ENCODE measurements at places on chromosomes 5 and 9. TPM values are rescaled to one million over a fixed set of nuclear protein-coding genes. Genes with fewer than 3 reads are reported as not detected.

- no peak for DNase-seq
Measured at GRCh38 chr5:173920024-173920753, 32.0 kb downstream of the CPEB4 start.

DNA sequence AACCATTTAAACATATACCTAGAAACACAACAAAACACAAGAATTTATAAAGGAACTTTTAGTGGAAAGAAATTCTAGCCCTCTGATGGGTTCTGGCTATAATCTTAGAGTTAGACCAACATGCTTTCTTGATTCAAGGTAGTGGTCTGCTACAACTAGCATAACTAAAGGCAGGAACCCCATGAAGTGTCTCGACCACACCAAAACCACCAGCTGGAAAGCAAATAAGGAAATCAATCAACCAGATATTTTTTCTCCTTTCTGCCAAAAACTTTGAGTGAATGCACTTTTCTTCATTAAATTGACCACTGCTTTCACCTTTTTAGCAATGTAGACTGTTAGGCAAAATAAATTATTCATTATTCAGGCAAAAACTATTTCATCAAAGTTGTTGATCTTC, 346.4 kb downstream of the EBF1 start:
- no peak for DNase-seq

- no peak for DNase-seq
Measured at GRCh38 chr5:54894957-54895815, 90.2 kb downstream of the ESM1 start.

DNA sequence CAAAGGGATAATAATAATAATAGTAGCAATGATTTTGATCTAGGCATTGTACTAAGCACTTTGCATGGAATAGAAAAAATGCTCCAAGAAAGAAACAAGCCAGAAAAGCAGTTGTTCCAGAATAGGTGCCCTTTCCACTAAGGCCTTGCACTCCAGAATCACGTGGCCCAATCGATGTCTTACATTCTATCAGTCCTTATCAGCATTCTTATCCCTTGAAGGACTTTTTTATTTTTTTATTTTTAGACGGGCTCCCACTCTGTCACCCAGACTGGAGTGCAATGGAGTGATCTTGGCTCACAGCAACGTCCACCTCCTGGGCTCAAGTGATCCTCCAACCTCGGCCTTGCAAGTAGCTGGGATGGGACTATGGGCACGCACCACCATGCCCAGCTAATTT, 36.5 kb downstream of the PDZD2 start:
- no peak for DNase-seq

The PDE6A gene
- not detected for total RNA-seq

The IRX2 gene
- total RNA-seq, result not detected

The CTSL gene
- 53.5 TPM for total RNA-seq

Measured in dorsolateral prefrontal cortex (tissue), 122 donors.